ENCODE measurements at places on chromosomes 3 and 15. TPM values are rescaled to one million over a fixed set of nuclear protein-coding genes. Genes with fewer than 3 reads are reported as not detected.
A peak's percentile ranks its signal among the peaks of the same experiment; 100 is the strongest.

The CPA3 gene
- total RNA-seq, result not detected

The PDCD10 gene
- total RNA-seq, result 82.9 TPM

The RHOV gene
- not detected for total RNA-seq

GRCh38 chr3:155031186-155031585, 48.9 kb upstream of the MME start:
- DNase-seq, result no peak

DNA sequence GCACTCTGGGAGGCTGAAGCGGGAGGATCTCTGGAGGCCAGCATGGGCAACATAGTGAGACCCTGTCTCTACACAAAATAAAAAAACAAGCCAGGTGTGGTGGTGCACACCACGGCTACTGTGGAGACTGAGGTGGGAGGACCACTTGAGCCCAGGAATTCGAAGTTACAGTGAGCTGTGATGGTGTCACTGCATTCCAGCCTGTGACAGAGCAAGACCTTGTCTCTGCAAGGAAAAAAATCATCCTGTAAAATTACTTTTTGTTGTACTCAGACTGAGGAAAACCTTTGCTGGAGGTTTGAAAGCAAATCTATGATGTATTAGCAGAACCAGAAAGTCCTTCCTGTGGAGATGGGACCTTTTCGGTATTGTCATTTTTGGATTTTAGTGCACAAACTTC, 63.3 kb downstream of the ATP1B3 start:
- no peak for DNase-seq

GRCh38 chr15:64125978-64126377, 25.6 kb upstream of the SNX22 start:
- no peak for DNase-seq

DNA sequence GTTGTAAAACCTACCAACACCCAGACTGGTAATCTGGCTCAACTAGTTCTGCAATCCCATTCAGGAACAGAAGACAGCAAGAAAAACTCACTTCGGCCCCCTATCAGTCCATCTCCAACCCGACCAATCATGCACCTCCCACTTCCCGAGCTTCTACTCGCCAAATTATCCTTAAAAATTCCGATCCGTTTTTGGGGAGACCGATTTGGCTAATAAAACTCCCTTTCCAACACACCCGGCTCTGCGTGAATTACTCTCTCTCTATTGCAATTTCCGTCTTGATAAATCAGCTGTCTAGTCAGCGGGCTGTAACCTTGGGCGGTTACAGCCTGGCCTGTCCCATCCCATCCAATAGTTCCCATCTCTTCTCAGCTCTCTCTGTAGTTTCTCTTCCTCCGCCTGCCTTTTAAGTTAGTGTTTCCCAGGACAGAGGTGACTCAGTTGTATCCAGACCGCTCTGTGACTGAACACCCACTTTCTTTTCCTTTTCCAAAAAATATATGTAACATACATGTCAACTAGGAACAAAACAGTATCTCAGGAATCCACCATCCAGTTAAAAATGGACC, 780 bp upstream of the ACAD9 start:
- peak; percentile 32 for DNase-seq

All from activated CD4-positive, alpha-beta T cell treated with anti-CD3 and anti-CD28 coated beads, Interleukin-2, amount 10 ng/mL, durations not matched to agents 7 days and 5 days (primary cell).